MCF 10A (cell line): ENCODE measurements at places on chromosomes 5 and 9. TPM values are rescaled to one million over a fixed set of nuclear protein-coding genes. Genes with fewer than 3 reads are reported as not detected.

ARID3C gene
- total RNA-seq: not detected in 2 replicates

DNA sequence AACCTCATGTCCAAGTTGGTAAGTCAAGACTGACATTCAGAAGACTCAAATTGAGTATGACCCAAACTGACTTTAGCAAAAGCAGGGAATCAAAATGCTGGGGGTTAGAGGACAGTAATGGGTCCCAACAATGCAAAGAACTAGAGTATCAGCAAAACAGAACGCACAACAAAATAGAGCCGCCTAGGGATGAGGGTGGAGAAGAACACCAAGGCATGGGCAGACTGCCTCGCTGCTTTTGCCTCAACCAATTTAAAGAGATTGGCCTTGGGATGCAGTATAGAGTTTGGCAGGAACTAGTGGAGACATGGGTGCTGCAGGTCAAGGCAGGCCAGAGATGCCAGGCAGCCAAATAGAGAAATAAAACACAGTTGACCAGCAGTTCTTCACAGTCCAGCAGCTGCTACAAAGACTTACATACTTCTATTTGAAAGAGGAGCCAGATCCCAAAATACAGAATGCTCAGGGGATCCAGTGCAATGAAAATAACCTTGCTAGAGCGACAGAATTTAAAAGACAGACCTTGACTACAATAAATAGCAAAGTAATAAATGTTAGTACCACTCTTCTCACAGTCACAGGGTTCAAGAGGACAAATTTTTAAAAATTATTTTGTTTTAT lies 83.9 kb upstream of the NIPBL start:
- no peaks in the 10 kb centered on the region for H3K4me1 ChIP-seq
- no peak overlapping the region for H3K27ac ChIP-seq
- no peaks in the 10 kb centered on the region for H3K36me3 ChIP-seq
- H3K27me3 ChIP-seq: peaks cover 6% of the 10 kb centered on the region
- DNase-seq: no peak

DNA sequence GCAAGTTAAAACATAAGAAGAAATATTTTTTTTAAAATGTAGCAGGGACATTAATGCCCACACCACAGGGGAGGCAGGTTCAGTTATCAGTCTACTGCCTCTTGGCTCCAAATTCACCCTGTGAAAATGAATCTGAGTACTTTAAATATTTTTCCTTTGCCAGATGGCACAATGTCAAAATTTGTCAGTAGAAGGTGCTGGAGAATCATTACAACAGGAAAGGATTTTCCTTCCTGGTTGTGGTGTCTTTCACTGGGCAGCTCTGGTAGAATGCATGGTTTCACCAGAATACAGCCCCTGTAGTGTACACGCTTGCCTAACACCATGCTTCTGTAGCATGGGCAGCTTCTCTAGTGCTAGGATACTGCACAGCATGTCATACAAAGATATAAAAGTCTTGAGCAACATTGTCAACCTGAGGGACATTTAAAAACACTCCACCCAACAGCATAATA lies 9.7 kb upstream of the SREK1 start:
- H3K27me3 ChIP-seq: no peaks in the 10 kb centered on the region
- no peak overlapping the region for H3K27ac ChIP-seq
- no peaks in the 10 kb centered on the region for H3K36me3 ChIP-seq

DNA sequence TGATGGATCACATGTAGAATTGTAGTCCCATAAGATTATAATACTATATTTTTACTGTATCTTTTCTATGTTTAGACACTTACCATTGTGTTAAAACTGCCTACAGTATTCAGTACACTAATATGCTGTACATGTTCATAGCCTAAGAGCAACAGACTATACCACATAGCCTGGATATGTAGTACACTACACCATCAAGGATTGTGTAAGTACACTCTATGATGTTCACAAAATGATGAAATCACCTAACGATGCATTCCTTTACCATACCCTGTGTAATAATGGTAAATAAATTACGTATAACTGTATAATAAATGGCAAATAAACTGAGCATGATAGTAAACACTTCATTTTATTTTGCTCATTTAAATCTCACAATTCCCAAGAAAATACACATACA lies 60.3 kb downstream of the RICTOR start:
- no peak for DNase-seq
- H3K36me3 ChIP-seq: peaks cover 11% of the 10 kb centered on the region
- H3K4me3 ChIP-seq: no peak overlapping the region
- no peak overlapping the region for H3K27ac ChIP-seq
- H3K4me1 ChIP-seq: peaks cover 8% of the 10 kb centered on the region

GRCh38 chr5:123456242-123456641 lies 33.0 kb upstream of the CEP120 start:
- H3K36me3 ChIP-seq: no peaks in the 10 kb centered on the region
- DNase-seq: no peak
- H3K4me3 ChIP-seq: no peak overlapping the region
- peaks cover 18% of the 10 kb centered on the region for H3K4me1 ChIP-seq
- H3K27me3 ChIP-seq: no peaks in the 10 kb centered on the region

GRCh38 chr9:91978740-91979414 lies 28.8 kb upstream of the ROR2 start:
- H3K27me3 ChIP-seq: peaks cover 8% of the 10 kb centered on the region
- no peak overlapping the region for H3K4me3 ChIP-seq
- peak; percentile 63 for DNase-seq
